ENCODE measurements at places on chromosomes 7 and 10. TPM values are rescaled to one million over a fixed set of nuclear protein-coding genes. Genes with fewer than 3 reads are reported as not detected.

The ADGRA1 gene
- total RNA-seq, result 0.11 TPM

The SRGN gene
- 1.3 TPM for total RNA-seq

The TDRD1 gene
- 0.57 TPM for total RNA-seq

The CADPS2 gene
- 11.5 TPM for total RNA-seq

The ELN gene
- 3.9 TPM for total RNA-seq

The AMZ1 gene
- 1.4 TPM for total RNA-seq

The LHPP gene
- total RNA-seq, result 41.1 TPM

The CALML3 gene
- not detected for total RNA-seq

The TMEM139 gene
- 1.5 TPM for total RNA-seq

The MYL7 gene
- 1.6 TPM for total RNA-seq

The DYDC1 gene
- 0.50 TPM for total RNA-seq

The ZNF511 gene
- 69.6 TPM for total RNA-seq

The OGDHL gene
- total RNA-seq, result 35.1 TPM

DNA sequence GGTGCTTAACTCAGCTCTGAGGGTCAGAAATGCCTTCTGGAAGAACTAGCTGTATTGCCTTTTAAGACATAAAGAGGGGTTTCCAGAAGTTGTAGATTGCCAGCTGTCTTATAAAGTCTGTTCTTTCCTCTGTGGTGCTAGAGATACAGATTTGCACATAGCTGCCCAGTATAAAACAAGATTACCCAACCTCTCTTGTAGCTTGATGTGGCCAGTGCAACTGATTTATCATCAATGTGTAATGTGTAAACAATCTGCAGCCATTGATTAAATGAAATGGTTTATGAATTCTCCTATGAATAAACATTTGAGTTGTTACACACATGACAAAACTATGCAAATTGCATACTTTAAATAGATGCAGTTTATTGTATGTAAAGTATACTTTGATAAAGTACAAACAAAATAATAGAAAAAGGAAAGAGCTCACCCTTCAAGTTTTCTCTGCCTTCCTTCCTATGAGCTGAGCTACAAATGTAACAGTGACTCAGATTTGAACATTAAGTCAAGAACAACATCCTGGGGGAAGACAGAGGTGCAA is 195.2 kb downstream of the TMEM26 start:
- no peak for DNase-seq
- peaks cover 5% of the 10 kb centered on the region for H3K36me3 ChIP-seq
- no peaks in the 10 kb centered on the region for H3K27me3 ChIP-seq
- no peaks in the 10 kb centered on the region for H3K4me1 ChIP-seq
- H3K4me3 ChIP-seq, result no peak overlapping the region
- H3K27ac ChIP-seq, result no peak overlapping the region

- no peaks in the 10 kb centered on the region for H3K27me3 ChIP-seq
- no peak overlapping the region for H3K4me3 ChIP-seq
- no peaks in the 10 kb centered on the region for H3K4me1 ChIP-seq
- DNase-seq, result no peak
- no peaks in the 10 kb centered on the region for H3K36me3 ChIP-seq
Measured at GRCh38 chr7:37320140-37320847, 128.4 kb downstream of the ELMO1 start.

GRCh38 chr10:74863551-74863950 is 37.2 kb downstream of the KAT6B start:
- peaks cover 42% of the 10 kb centered on the region for H3K4me1 ChIP-seq
- H3K4me3 ChIP-seq, result no peak overlapping the region
- DNase-seq, result no peak

- H3K36me3 ChIP-seq, result peaks cover 56% of the 10 kb centered on the region
- peak overlapping the region; percentile 78 for H3K27ac ChIP-seq
- H3K4me3 ChIP-seq, result no peak overlapping the region
Measured at GRCh38 chr10:119131512-119132240, 27.8 kb downstream of the DENND10 start.

GRCh38 chr7:154873500-154874121 is 129.3 kb downstream of the PAXIP1 start:
- H3K4me3 ChIP-seq, result no peak overlapping the region
- no peak for DNase-seq
- no peaks in the 10 kb centered on the region for H3K4me1 ChIP-seq

- H3K36me3 ChIP-seq, result peaks cover 11% of the 10 kb centered on the region
- peak overlapping the region; percentile 70 for H3K27ac ChIP-seq
- H3K4me1 ChIP-seq, result peaks cover 37% of the 10 kb centered on the region
- DNase-seq, result peak; percentile 31
- no peaks in the 10 kb centered on the region for H3K27me3 ChIP-seq
Measured at GRCh38 chr7:129612112-129613015, 844 bp downstream of the NRF1 start.

GRCh38 chr10:77421591-77421990 is 216.0 kb downstream of the KCNMA1 start:
- H3K36me3 ChIP-seq, result no peaks in the 10 kb centered on the region
- H3K4me1 ChIP-seq, result peaks cover 4% of the 10 kb centered on the region
- no peak overlapping the region for H3K4me3 ChIP-seq
- DNase-seq, result no peak
- H3K27ac ChIP-seq, result no peak overlapping the region

- H3K4me1 ChIP-seq, result peaks cover 23% of the 10 kb centered on the region
- H3K36me3 ChIP-seq, result no peaks in the 10 kb centered on the region
- no peaks in the 10 kb centered on the region for H3K27me3 ChIP-seq
- peak overlapping the region; percentile 52 for H3K27ac ChIP-seq
- DNase-seq, result no peak
Measured at GRCh38 chr7:18515067-18515466, 19.5 kb downstream of the HDAC9 start.

DNA sequence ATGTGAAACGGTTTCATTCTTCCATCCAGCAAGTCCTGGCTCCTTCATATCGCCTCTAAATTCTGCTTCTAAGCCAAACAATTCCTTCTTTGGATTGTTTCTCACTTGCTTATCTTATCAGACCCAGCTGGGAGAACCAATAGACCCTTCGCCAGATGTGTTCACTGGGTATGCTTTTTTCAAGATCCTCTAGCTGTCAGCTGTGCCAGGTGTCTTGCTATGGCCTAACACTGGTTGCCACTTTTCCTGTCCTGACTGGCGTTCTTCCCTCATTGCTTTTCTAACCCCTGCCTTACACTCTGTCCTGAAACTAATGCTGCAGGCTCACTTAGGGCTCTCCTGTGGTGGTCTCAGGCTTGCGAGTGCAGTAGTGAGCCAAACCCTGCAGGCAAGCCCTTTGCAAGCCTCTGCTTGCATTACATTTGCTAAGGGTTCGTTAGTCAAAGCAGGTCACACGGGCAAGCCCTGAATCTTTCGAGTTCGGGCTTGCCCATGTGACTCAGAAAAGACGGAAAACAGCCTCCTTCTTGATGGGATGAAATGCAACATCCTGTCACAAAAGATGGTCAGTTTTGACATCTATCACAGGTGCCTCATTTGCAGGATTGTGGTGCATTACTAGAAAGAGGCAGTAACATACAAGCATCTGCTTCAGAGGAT is 92.8 kb downstream of the VWC2 start:
- H3K27me3 ChIP-seq, result no peaks in the 10 kb centered on the region
- no peak overlapping the region for H3K4me3 ChIP-seq
- peaks cover 18% of the 10 kb centered on the region for H3K4me1 ChIP-seq
- DNase-seq, result no peak

GRCh38 chr7:157444011-157444842 is 107.4 kb downstream of the DNAJB6 start:
- no peak overlapping the region for H3K4me3 ChIP-seq
- no peak overlapping the region for H3K27ac ChIP-seq
- DNase-seq, result no peak

DNA sequence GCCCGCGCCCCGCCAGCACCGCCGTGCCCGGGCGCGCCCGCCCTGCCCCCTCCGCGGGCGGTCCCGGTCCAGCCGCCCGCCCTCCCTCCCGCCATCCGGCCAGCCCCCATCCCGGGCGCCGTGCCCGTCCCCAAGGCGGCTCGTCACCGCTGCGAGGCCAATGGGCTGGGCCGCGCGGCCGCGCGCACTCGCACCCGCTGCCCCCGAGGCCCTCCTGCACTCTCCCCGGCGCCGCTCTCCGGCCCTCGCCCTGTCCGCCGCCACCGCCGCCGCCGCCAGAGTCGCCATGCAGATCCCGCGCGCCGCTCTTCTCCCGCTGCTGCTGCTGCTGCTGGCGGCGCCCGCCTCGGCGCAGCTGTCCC is at the start of gene HTRA1:
Gene HTRA1, plus strand, starts transcription at position 187 of the 362 bp plus-strand sequence. Its CDS starts 100 bp downstream, at position 287.
- no peaks in the 10 kb centered on the region for H3K36me3 ChIP-seq
- peaks cover 64% of the 10 kb centered on the region for H3K27me3 ChIP-seq
- H3K4me1 ChIP-seq, result peaks cover 39% of the 10 kb centered on the region
- DNase-seq, result peak; percentile 71
- no peak within 1 kb of the TSS for H3K27ac ChIP-seq
- peak within 1 kb of the TSS; percentile 73 for H3K4me3 ChIP-seq

- H3K36me3 ChIP-seq, result peaks cover 2% of the 10 kb centered on the region
- no peak overlapping the region for H3K27ac ChIP-seq
- H3K4me1 ChIP-seq, result peaks cover 21% of the 10 kb centered on the region
- no peak for DNase-seq
Measured at GRCh38 chr7:30335763-30336487, 51.5 kb downstream of the ZNRF2 start.

- DNase-seq, result no peak
- no peaks in the 10 kb centered on the region for H3K36me3 ChIP-seq
- H3K27me3 ChIP-seq, result peaks cover 4% of the 10 kb centered on the region
- H3K4me3 ChIP-seq, result no peak overlapping the region
- no peak overlapping the region for H3K27ac ChIP-seq
Measured at GRCh38 chr10:86261470-86261869, 105.1 kb downstream of the GRID1 start.

- no peak overlapping the region for H3K27ac ChIP-seq
- H3K4me1 ChIP-seq, result peaks cover 8% of the 10 kb centered on the region
- H3K27me3 ChIP-seq, result no peaks in the 10 kb centered on the region
- no peak overlapping the region for H3K4me3 ChIP-seq
Measured at GRCh38 chr7:34451923-34452322, 206.1 kb upstream of the NPSR1 start.

DNA sequence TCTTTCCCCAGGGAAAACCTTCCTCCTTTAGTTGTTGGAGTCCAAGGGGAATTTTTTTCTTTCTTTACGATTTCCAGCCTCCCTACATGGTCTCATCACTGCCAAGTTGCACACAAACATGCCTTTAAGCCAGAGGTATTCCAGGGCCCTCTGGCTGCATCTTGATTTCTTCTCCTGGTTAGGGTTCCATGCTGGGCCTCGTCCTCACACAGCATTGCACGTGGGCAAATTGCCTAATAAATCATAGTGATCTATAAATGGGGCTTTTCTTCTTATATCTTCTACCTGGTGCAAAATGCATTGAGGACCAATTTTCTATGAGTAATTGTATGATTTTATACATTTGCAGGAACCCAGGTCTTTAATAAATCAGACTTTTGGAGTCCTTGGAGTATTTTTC is 284.2 kb downstream of the C7orf25 start:
- H3K4me3 ChIP-seq, result no peak overlapping the region
- H3K4me1 ChIP-seq, result 0 out of 2 replicates have a peak, but pooled peaks cover under 1% of the 10 kb centered on the region
- DNase-seq, result no peak
- no peak overlapping the region for H3K27ac ChIP-seq
- no peaks in the 10 kb centered on the region for H3K27me3 ChIP-seq

- no peaks in the 10 kb centered on the region for H3K36me3 ChIP-seq
- no peak overlapping the region for H3K4me3 ChIP-seq
- peaks cover 26% of the 10 kb centered on the region for H3K4me1 ChIP-seq
Measured at GRCh38 chr7:102975854-102976253, 63.1 kb downstream of the LRRC17 start.

DNA sequence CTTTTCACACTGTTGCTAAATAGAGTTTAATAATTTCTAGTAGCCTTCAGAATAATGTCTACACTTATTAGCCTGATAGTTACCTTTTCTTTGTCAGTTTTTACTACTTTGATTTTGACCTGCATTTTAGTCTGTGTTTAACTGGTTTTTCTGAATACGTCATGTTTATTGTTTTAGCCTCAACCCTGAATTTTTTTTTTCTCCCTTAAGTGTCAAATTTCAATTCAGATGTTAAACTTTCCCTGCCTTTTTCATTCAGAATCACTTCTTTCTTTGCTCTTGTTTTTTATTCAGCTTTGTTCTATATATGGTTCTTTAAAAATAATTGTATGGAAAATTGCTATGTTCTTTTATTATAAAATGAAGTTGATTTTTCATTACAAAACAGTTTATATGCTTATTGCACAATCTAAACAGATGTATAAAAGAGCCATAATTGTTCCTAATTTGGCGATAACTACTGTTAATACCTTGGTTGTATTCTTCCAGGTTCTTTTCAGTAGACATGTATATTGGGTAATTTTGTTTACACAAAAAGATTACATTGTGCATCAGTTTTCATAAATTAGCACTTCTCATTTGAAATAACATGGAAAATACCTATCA is 159.7 kb downstream of the ADK start:
- no peaks in the 10 kb centered on the region for H3K27me3 ChIP-seq
- peak overlapping the region; percentile 9 for H3K4me3 ChIP-seq
- H3K27ac ChIP-seq, result peak overlapping the region; percentile 66
- H3K36me3 ChIP-seq, result no peaks in the 10 kb centered on the region

GRCh38 chr10:28995497-28995896 is 293.4 kb upstream of the LYZL1 start:
- peaks cover 14% of the 10 kb centered on the region for H3K4me1 ChIP-seq
- H3K27ac ChIP-seq, result no peak overlapping the region
- no peaks in the 10 kb centered on the region for H3K36me3 ChIP-seq
- no peak for DNase-seq

DNA sequence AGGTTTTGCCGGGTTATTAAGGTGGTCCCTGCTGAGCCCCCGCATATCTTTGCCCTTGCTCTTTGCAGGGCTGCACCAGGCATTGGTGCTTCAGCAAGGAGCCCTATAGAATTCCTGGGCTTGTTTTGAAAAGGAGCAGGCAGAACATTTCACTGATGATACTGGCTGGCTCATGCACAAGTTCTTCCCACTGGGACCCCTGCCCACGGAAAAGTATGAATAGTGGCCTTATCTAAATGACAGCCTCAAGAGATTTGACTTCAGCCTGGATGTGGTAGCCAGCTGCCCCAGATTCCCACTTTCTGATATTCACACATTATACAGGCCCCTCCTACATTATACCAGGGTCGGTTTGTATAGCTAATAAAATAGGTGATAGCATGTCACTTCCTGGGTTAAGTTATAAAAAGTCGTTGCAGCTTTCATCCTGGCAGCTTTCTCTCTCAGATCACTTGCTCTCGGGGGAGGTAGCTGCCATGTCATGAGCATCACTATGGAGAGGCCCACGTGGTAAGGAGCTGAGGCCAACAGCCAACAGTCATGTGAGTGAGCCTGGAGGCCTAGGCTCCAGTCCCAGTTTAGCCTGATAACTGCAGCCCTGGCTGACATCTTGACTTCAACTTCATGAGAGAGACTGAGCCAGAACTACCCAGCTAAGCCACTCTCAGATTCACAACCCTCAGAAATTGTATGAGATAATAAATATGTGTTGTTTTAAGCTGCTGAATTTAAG is 16.8 kb upstream of the CRTAC1 start:
- H3K36me3 ChIP-seq, result no peaks in the 10 kb centered on the region
- H3K27me3 ChIP-seq, result peaks cover 28% of the 10 kb centered on the region
- H3K27ac ChIP-seq, result no peak overlapping the region
- H3K4me1 ChIP-seq, result peaks cover 6% of the 10 kb centered on the region

GRCh38 chr10:102704915-102705314 is 9.3 kb downstream of the ARL3 start:
- peaks cover 7% of the 10 kb centered on the region for H3K4me1 ChIP-seq
- H3K4me3 ChIP-seq, result no peak overlapping the region
- H3K27me3 ChIP-seq, result no peaks in the 10 kb centered on the region
- H3K27ac ChIP-seq, result no peak overlapping the region
- H3K36me3 ChIP-seq, result peaks cover 4% of the 10 kb centered on the region

Data from WTC11 (cell line).